ENCODE measurements at places on chromosomes 7 and 10.
A peak's percentile ranks its signal among the peaks of the same experiment; 100 is the strongest.

DNA sequence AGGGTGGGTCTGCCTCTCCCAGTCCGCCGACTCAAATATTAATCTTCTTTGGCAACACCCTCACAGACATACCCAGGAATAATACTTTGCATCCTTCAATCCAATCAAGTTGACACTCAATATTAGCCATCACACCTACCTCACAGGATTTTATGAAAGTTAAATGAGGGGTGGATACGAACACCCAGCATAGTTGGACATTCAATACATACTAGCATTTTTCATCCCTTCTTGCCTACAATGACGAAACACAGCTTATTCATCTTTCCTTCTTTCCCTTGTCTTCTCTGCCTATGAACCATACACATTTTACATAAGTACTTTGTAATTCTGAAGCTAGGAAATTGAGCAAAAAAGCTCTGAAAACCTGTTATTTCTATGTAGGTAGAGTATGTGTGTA is 48.5 kb downstream of the EMX2 start:
- no peak for DNase-seq

GRCh38 chr10:114239117-114239993 is at the start of gene VWA2:
Gene VWA2 (plus strand): TSS chr10:114239254. CDS start chr10:114248714, 9,460 bp downstream.
- peak; percentile 91 for DNase-seq

DNA sequence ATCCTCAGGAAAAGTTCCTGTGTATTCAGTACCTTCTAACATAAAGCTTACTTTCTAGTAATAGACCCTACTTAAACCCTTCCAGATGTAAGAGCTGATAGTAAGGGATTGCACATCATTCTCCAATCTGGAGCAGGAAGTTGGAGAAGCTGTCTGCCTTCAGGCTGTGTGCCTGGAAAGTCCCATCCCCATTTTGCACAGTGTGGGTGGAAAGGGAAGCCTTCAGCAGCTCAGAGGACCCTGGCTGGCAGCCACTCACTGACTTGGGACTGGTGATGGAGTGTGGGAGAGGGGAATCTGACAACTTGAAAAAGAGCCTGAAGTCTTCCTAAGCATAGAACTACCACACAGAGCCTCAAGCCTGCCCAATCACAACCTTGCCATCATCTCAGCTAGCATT is 164.1 kb upstream of the ADO start:
- DNase-seq: peak; percentile 55

GRCh38 chr10:107144490-107144889 is 20.0 kb downstream of the SORCS1 start:
- DNase-seq: no peak

- DNase-seq: no peak
These were observed 661.1 kb upstream of the ANKRD30A start for GRCh38 chr10:36464291-36464690.

- no peak for DNase-seq
These were observed 335 bp upstream of the CHCHD1 start for GRCh38 chr10:73781548-73781878.

- no peak for DNase-seq
These were observed 43.5 kb downstream of the LOXL4 start for GRCh38 chr10:98224509-98224908.

- no peak for DNase-seq
These were observed 115.5 kb upstream of the LAMB4 start for GRCh38 chr7:108245523-108246226.

GRCh38 chr10:86599041-86599440 is 55.3 kb upstream of the OPN4 start:
- no peak for DNase-seq

DNA sequence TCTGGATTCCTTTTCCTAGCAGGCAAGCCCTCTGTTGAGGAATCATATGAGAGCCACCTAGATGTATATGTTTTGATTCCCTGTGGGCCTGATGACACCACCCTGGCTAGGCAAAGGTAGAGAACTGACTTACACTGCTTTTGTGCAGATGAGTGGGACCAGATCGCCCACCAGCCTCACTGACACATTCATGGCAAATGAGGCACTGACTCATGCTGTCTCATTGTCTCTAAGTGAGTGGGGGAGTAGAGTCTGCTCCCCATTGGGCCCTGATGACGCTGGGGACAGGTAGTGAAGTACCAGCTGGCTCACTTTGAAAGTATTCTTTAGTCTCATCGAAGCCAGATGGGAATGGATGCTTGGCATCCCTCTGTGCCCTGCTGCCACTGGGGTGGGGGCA is 326.3 kb downstream of the ABCA13 start:
- DNase-seq: no peak

DNA sequence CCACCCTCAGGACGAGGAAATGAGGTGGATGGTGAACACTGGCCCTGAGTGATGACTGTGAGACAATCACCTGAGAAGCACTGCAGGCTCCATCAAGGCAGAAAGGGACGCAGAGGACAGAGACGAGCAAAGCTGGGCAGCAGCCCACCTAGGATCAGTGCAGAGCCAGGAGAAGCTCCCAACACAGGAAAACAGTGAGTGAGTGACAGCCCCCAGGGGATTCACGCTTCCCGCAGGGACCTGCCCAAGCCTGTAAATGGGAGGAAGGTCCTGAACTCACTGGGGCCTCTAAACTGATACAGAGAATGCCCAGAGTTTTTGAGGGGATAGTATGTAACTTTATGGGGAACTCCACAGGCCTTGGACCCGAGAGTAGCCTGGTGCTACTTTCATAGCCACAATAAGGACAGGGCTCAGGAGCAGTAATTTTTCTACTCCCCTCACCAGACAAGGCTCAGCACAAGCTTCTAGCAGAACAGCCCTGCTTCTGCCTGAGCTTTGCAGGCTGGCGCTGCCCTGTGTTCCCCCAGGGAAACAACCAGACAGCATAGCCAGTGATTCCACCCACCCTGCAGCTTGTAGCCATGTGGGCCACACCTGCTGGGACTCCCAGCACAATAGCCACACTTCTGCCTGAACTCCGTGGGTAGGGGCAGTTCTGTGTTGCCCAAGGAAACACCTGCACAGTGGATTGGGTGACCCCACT is 708.4 kb downstream of the POM121L12 start:
- no peak for DNase-seq

Measured in upper lobe of left lung (tissue), 6 donors.